Activated naive CD8-positive, alpha-beta T cell treated with anti-CD3 and anti-CD28 coated beads, Interleukin-2, amount 10 ng/mL, durations not matched to agents 7 days and 5 days (primary cell): ENCODE measurements at places on chromosomes 2 and 18. TPM values are rescaled to one million over a fixed set of nuclear protein-coding genes. Genes with fewer than 3 reads are reported as not detected.

- peaks cover 22% of the 10 kb centered on the region for H3K36me3 ChIP-seq
- H3K27ac ChIP-seq: peak overlapping the region; percentile 92
- DNase-seq: peak; percentile 84
- H3K4me3 ChIP-seq: peak overlapping the region; percentile 90
- H3K27me3 ChIP-seq: peaks cover 2% of the 10 kb centered on the region
These were observed 864 bp downstream of the LBH start for GRCh38 chr2:30231996-30232800.

- H3K27me3 ChIP-seq: peaks cover 2% of the 10 kb centered on the region
- no peak overlapping the region for H3K4me3 ChIP-seq
- H3K27ac ChIP-seq: no peak overlapping the region
- DNase-seq: no peak
These were observed 135.2 kb upstream of the HAAO start for GRCh38 chr2:42927334-42928160.

- H3K36me3 ChIP-seq: no peaks in the 10 kb centered on the region
- no peak overlapping the region for H3K27ac ChIP-seq
- no peaks in the 10 kb centered on the region for H3K27me3 ChIP-seq
- no peak overlapping the region for H3K4me3 ChIP-seq
- DNase-seq: no peak
These were observed 72.5 kb downstream of the GULP1 start for GRCh38 chr2:188364033-188364630.

DNA sequence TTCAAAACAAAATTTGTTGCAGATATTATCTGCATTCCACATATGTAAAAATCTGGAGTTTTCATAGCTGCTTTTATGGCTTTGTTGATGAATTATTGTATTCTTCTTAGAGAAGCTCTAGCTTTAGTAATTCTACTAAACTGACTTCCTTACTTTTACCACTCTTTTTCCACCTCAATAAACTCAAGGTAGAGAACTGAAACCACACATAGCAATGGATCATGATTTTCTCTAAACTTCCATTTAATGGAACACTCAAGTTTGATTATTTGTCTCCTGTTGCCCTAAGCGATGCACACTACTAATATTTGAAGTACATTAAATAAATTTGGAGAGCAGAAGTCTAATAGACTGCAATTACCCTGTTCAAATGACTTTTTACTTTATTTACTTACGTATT is 192.0 kb downstream of the NBAS start:
- H3K27me3 ChIP-seq: no peaks in the 10 kb centered on the region
- no peak overlapping the region for H3K27ac ChIP-seq
- H3K4me1 ChIP-seq: peaks cover 4% of the 10 kb centered on the region
- H3K36me3 ChIP-seq: peaks cover 28% of the 10 kb centered on the region

CFAP210 gene
- total RNA-seq: not detected

GRCh38 chr2:9703085-9703678 is 72.4 kb upstream of the YWHAQ start:
- peaks cover 5% of the 10 kb centered on the region for H3K27me3 ChIP-seq
- H3K4me1 ChIP-seq: peaks cover 25% of the 10 kb centered on the region
- H3K36me3 ChIP-seq: peaks cover 3% of the 10 kb centered on the region
- H3K27ac ChIP-seq: peak overlapping the region; percentile 71

TOGARAM2 gene
- 5.3 TPM for total RNA-seq

GRCh38 chr2:169495310-169495928 is 14.1 kb upstream of the KLHL41 start:
- no peaks in the 10 kb centered on the region for H3K4me1 ChIP-seq
- no peak for DNase-seq
- no peak overlapping the region for H3K27ac ChIP-seq
- H3K4me3 ChIP-seq: no peak overlapping the region

- no peaks in the 10 kb centered on the region for H3K27me3 ChIP-seq
- no peak overlapping the region for H3K27ac ChIP-seq
- no peaks in the 10 kb centered on the region for H3K36me3 ChIP-seq
- no peaks in the 10 kb centered on the region for H3K4me1 ChIP-seq
- H3K4me3 ChIP-seq: no peak overlapping the region
- no peak for DNase-seq
These were observed 170.4 kb downstream of the PTPRM start for GRCh38 chr18:7737550-7737949.

PKDCC gene
- not detected for total RNA-seq

DNA sequence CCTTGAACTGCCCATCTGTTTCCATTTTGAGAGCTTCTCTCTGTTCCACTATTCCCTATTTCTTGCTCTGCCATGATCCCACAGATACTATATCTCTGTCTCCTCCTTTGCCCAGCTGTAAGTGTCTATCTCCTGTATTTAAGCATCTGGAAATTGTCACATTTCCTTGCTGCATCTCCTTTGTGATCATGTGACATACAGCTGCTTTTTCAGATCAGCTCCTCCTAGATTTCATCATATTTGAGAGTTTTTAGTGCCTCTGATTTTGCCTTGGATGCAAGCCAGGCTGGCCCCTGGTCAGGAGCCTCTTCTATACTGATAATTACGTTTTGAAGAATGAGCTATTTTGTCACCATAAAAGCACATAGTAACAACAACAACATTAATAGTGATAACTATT is 131.7 kb upstream of the TNP1 start:
- peaks cover 2% of the 10 kb centered on the region for H3K36me3 ChIP-seq
- no peak for DNase-seq
- no peak overlapping the region for H3K27ac ChIP-seq

DNA sequence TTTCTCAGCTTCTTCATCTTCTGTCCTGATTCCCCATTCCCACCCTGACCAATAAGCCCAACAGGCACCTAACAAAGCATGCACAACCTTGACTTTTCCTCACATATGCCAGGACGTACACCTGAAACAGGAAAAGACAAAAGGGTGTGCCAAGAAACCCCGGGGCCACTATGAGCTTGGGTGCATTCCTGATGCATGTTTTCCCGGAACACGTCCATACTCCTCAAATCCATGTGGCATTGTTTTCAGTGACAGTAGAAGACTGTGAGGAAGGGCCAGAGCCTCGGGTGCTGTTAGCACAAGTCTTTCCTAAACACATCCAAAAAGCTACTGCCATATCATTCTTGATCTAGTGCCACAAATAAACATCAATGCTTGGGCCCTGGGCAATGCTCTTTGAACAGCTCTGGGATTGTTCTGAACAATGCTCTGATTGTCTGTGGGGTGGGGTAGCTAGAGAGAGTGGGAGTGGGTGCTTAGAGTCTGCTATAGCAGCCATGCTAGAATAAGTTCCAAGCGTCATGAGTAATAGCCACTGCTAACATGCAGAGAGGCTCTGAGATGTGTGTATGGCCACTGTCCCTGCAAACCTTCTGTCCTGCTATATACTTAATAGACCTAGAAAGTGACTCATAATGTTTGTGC is 181.7 kb upstream of the CRIM1 start:
- no peaks in the 10 kb centered on the region for H3K36me3 ChIP-seq
- no peaks in the 10 kb centered on the region for H3K4me1 ChIP-seq
- peaks cover 2% of the 10 kb centered on the region for H3K27me3 ChIP-seq
- H3K27ac ChIP-seq: no peak overlapping the region
- no peak for DNase-seq

CYTIP gene
- 233 TPM for total RNA-seq
